ENCODE measurements at places on chromosomes 4 and X. TPM values are rescaled to one million over a fixed set of nuclear protein-coding genes. Genes with fewer than 3 reads are reported as not detected.

DNA sequence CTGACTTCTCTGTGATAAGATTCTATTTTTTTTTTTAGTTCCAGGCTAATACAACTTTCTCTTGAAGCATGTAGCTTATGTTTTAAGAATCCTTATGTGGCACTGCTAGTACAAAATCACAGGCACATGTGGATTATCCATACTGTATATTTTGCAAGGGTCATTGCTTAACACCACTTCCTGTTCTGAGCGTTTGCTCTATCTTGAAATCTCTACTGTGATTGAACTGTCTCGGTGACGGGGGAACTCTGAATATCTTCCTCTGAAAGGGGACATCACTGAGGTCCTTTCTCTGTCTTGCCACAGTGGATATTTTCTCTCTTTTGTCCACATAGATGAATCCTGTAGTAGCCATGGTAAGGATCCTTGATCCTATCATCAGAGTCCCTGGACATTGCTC is 2.1 kb upstream of the WFS1 start:
- DNase-seq: no peak

DNA sequence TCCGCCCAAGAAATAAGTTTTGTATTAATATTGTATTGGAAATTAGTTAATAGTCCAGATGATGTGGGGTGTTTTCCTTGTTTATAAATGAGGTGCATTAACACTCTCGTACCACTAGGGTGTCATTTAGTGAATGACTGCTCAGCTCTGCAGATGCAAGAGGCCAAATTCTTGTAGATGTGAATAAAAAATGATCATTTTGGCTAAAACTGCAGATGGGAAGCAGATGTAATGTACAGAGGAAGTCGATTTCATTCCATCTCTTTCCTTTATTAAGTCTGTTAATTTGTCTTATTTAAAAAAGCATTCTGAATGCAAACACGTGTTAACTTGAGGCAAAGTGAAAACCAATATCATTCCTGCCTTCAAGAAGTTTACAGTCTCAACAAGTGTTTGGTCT is 108.1 kb downstream of the DHX15 start:
- peak; percentile 37 for DNase-seq

DNA sequence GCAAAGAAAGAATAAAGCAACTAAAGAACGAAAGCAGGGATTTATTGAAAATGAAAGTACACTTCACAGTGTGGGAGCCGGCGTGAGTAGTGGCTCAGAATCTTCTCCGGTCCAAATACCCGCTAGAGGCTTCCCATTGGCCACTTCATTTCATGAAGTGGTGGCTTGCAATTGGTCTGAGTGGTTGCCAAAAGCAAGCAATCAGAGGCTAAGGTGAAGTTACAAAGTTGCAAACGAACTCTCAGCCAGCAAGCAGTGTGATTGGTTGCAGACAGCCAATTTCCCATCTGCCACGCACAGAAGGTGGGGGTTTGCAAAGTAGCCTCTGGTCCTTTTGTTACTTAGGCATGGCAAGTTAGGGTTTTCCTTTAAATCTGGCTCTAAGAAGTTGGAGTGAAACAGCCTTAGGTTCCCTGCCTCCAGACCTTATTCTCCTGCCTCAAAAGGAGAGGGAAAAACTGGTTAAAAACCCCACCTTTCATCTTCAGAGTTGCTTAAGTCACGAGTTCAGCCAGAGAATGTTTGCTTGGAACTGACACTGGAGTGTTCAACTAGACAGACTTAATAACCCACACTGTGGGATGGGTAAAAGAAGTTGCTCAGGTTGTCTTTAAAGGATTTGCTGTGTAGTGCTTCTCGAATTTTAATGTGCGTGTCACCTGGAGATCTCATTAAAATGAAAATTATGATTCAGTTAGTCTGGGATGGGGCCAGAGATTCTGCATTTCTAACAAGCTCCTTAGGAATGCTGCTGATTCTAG is 6.9 kb upstream of the CLOCK start:
- peak; percentile 36 for DNase-seq

GRCh38 chr4:122865425-122865824 is 38.8 kb downstream of the FGF2 start:
- no peak for DNase-seq

DNA sequence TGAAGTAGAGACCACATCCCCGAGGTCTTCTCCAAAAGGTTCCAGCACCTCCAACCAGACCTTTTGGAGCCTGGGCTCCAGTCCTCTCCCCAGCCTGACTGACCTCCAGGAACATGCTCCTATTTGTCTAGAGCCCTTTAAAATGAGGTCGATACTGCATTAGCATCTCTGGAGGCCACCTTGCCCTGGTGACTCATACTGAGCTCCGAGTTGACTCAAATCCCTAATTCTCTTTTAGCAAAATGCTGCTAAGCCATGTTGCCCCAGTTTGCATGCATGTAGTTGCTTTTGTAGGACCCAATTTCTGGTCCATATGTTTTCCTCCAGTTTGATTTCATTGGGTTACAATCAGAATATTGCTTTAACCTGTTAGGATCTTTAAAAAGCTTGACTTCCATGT is 43.5 kb upstream of the CITED1 start:
- no peak for DNase-seq

- no peak for DNase-seq
These were observed 158.8 kb downstream of the IDS start for GRCh38 chrX:149346306-149346705.

DNA sequence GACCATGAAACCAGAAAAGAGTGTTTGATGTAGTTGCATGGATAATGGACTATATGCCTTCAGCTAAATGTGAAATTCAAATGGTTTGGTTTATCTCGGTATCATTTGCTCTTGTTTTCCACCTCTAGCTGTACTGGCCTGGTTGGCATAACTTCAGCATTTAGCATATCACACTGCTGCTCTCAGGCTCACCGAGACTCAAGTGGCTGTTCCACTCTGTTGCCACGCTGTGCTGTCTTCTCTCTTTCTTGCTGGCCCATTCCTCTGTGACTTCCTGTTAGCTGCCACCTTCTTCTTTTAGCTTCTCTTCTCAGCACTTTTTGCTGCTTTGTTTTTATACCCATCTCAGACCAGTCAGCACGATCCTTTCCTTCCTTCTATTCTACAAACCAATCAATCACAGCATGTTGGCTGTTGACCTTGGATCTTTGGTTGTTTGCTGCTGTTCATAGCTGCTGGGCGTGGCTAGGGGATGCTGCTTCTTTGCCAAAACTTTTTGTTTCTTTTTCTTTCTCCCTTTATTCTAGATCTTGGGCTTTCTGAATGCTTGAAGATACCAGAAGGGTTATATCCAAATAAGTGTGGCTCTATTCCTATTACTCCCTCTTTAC is 24.0 kb downstream of the INTS6L start:
- no peak for DNase-seq

GRCh38 chrX:24694825-24695224 is 1.1 kb downstream of the POLA1 start:
- no peak for DNase-seq

DNA sequence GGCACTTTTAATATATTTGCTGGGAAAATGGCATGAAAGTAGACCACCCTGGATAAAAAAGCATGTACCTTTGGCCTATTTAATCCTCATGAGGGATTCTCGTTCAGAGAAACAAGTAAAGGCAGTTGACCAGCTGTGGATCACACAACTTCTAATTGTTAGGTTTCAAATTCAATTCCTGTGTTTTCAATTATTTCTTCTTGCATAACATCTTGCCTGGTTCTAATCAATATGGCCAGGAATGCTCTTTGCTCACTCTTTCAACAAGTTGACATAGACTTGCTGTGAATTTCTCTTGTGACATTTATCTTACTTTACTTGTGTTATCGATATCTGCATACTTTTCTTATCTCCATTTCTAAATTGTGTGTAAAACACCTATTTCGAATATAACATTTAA is 211.8 kb downstream of the SLC7A11 start:
- no peak for DNase-seq

GRCh38 chr4:113303315-113303714 is 253.9 kb downstream of the ANK2 start:
- DNase-seq: no peak

DNA sequence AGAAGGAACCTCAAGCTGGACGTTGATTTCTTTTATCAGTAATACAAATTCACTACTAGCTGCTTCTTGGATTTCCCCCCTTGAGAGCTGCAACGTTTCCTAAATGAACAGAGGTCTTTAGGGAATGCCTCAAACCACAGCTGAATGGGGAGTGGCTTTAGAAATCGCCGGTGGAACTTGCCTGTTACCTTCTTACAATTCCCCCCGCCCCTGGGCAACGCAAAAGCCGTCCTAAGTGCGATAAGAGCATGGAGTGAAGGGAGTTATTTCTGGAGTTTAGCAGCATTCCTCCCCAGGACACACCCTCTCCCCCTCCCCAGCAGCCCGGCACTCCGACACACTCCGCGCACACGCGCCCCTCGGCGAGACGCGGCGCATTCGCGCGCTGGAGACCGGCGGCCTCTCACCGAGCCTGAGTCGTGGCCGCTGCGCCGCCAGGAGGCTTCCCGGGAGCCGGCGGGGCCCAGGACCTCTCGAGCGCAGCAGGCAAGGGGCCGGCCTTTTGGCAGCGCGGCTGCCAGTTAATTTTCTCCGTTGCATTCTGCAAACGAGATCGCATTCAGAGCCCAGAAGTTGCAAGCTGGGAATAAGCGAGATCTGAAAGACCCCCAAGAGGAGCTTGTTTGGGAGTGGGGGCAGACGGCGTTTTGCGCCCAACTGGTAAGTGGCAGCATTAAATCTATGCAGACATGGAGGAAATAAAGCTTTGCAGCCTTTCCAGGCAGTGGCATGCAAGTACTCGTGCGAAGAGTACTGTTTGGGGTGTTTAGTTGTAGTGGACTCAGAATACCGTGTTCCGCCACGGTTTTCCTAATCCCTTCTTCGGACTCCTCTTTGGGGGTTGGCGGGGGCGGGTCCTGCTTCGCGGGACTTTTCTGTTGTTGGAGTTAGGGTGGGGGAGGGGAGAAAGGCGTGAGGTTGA is 134.7 kb downstream of the PALLD start:
- DNase-seq: peak; percentile 61

GRCh38 chr4:112153211-112153791 is 8.0 kb downstream of the FAM241A start:
- DNase-seq: no peak

DNA sequence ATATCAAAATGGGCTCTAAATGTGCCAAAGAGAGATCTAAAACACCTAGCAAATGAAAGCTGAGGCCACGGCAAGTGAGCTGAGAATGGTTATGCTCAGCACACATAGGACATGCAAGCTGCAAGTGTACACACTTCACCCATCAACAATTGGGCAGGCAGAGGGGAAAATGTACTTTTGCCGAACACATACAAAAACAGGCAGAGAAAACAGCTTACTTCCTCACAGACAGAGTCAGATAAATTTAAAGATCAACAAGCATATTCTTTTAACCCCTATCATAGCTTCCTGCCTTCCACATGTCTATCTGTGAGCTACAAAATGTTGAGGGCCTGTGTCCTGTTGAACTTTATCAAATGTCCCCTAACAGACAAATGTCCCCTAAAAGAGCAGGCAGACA is 60.3 kb downstream of the SH3KBP1 start:
- DNase-seq: peak; percentile 5

- DNase-seq: no peak
These were observed 586.5 kb upstream of the FTHL17 start for GRCh38 chrX:31658360-31658759.

GRCh38 chrX:1394731-1395501 is 3.0 kb upstream of the SLC25A6 start:
- DNase-seq: no peak

GRCh38 chr4:46274717-46275116 is 115.2 kb downstream of the GABRA2 start:
- DNase-seq: no peak

- DNase-seq: no peak
These were observed 28.2 kb upstream of the NEIL3 start for GRCh38 chr4:177281351-177281909.

GRCh38 chr4:38210396-38211114 is 250.4 kb downstream of the PTTG2 start:
- peak; percentile 82 for DNase-seq

DNA sequence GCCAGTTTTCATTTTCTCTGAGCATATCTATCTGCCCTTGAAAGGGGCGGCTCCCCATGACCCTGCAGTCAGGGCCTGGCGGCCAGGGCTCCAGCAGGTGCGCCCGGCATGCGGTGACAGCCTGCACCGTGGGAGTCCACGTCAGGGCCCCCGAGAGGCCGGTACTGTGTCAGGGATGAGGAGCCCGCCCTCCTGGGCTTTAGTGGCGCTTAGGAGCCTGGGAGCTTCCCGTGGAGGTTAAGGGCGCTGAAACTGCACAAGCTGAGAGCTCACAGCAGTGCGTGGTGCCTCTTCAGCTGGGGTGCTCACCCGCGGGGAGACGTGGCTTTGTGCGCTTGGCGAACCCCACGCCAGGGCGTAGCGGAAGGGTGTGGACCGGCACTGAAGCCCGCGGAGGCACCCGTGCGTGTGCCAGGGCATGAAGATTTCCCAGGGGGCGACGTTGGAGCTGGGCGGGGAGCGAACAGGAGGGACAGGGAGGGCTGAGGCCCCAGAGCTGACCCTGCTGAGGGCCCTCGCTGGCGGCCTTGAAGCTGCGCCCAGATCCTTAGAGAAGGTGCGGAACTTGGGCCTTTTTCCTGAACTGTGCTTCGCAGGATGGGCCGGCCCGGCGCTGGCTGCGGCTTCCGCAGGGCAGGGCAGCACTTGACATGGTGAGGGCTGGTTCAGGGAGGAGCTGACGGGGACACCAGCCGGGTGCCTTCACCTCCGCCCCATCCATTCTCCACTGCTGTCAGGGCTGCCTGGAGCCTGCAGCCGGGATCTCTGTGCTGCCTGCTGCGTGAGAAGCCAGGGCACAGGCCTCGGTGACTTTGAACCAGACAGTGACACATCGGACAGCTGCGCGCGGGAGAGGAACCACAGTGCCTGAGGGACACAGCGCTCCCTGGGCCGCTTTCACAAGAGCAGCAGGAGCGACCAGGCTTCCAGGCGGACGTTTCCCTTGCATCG is 32.9 kb downstream of the HTT-AS start:
- DNase-seq: peak; percentile 49

DNA sequence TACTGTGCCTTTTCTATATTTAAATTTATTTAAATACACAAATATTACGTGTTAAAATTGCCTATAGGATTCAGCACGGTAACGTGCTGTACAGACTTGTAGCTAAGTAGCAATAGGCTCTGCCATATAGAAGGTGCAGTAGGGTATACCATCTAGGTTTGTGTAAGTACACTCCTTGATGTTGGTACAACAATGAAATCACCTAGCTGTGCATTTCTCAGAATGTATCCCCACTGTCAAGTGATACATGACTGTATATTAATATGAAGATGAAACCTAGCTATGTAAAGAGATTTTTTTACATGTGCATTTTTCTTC is 431.2 kb downstream of the KCTD8 start:
- no peak for DNase-seq

DNA sequence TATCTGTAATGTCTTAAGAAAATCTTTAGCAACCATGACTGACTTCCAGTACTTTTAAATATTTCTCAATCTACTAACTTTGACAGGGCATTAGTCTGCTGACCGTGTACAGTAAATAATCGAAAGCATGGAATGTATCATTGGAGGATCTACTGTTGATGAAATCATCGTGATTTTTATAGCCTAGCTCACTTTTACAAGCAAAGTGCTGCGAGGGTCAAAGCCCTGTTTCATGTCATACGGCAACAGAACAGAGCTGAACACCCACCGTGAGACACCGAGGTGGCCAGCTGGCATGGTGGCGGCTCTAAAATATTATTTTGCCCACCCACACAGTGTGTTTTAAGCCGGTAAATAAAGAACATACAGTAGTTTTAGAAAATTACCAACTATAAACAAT is 679.3 kb downstream of the FAT4 start:
- no peak for DNase-seq

GRCh38 chr4:32030406-32030805 is 1310.2 kb downstream of the PCDH7 start:
- DNase-seq: no peak

The MUC7 gene
- not detected for total RNA-seq

The ASB11 gene
- total RNA-seq: under 0.01 TPM

The SOD3 gene
- not detected for total RNA-seq

The TLR3 gene
- 0.51 TPM for total RNA-seq

The ODAM gene
- not detected for total RNA-seq

The UGT2B10 gene
- total RNA-seq: not detected

All from dermis microvascular lymphatic vessel endothelial cell (primary cell).